Activated T-cell treated with anti-CD3 and anti-CD28 coated beads for 24 hours (primary cell): ENCODE measurements at places on chromosomes 1 and 21.

- DNase-seq, result no peak
Measured at GRCh38 chr1:174967845-174968705, 31.7 kb upstream of the CACYBP start.

DNA sequence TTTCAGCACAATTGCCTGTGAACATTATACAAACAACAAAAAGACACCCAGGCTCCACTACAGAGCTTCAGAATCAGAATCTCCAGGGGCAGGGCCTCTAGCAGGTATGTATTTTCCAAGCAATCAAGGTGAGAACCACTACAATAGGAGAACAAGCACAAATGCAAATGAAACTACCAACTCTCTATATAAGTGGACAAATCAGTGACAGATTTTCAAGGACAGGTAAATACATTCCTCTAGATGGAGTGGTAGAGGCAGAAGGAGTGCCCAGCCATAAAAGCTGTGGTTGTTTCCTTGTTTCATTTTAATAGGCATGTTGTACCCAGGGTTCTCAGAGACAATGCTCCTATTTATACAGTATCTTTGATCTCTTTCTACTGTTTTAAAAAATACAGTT lies 20.1 kb upstream of the CCDC17 start:
- DNase-seq, result no peak

DNA sequence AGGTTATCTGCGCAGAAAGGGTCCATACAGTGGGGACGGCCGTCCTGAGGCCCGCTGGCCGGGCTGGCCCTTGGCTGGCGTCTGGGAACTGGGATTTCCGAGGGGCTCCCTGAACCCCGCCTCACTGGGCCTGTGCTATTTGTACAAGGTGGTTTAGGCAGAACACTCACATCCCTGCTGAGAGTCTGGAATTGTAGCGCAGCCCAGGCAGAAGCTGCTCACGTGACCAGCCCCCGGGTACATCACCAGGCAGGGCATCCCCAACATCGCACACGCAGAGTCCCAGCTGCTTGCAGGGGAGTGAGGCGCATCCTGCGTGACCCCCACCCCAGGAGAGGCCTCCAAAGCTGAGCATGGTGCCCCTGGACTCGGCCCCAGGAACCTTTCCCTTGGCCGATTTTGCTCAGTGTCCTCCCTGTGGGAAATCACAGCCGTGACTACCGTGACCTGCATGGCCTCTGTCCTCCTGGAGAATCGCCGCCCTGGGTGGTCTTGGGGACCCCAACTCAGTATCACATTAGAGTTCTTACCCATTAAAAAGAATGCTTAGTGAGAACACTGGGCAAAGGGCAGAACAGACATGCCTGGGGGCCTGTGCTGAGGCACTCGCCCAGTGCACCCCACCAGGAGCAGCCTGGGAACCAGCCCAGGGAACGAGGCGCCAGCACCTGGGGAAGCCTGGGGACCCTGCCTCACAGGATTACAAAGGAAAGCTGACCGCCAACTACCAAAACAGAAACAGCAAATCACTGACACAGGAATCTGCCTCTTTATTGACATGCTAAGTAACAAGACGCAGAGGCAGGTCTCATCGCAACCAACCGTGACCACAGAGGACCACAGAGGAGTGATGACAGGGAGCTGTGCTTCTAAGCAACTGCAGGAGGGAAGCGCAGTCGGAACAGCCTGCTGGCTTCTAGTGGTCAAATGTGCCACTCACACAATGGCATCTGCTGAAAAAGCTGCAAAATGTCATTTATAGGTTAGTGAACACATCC lies 33.5 kb downstream of the UBE2G2 start:
- DNase-seq, result no peak

- DNase-seq, result no peak
Measured at GRCh38 chr1:62316135-62316534, 3.1 kb downstream of the KANK4 start.

DNA sequence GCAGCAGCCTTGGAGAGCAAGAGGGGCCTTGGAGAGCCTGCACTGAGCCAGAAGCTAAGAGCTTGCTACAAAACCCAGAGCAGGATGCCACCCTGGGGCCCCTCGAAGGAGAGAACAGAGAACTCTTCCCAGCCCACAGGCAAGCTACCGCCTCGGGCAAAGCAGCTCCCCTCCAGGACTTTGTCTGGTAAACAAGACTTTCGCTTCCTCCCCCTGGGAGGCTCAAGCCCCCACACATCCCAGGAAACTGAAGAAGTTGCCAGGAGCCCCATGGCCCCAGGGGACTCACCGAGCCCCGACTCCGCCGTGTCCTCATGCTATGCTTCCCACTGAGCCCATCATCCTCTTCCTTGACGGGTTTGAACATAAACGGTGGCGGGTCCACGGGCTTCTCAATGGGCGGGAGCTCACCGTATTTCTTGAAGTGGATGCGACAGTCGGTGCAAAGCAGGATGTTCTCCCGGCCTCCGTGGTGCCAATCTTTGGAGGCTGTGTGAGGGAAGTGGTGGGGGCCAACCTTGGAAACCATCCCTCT lies 45.9 kb downstream of the SLC45A1 start:
- DNase-seq, result no peak

DNA sequence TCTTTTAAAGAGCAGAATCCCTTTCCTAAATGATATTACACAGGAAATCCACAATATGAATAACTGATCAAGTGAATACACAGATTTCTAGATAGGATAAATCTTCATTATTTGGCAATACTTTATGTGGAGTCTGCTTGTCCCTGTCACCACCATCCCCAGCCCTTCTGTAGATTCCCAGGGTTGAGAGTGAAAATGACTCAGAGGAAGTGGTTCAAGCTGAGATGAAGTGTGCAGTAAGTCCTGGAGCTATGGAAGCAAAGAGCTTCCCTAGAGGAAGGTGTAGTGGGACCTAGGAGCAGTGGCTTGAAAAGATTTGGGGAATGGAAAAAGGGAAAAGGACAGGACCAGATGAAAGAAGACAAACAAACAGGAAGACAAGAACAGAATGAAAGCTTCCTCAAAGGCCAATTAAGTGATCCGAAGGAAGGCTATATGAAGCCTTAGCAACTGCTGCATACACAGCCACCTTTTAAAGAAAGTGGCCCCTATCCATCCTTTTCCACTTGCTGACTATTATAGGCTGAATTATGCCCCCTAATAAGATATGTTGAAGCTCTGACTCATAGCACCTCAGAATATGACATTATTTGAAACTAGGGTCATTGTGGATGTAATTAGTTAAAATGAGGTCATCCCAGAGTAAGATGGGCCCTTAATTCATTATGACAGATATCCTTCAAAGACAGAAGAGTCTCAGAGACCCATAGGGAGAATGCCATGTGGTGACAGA lies 96.5 kb upstream of the CAMK1G start:
- DNase-seq, result no peak

GRCh38 chr1:60036856-60037460 lies 36.6 kb downstream of the C1orf87 start:
- no peak for DNase-seq

GRCh38 chr1:22431965-22432364 lies 19.7 kb upstream of the ZBTB40 start:
- no peak for DNase-seq

DNA sequence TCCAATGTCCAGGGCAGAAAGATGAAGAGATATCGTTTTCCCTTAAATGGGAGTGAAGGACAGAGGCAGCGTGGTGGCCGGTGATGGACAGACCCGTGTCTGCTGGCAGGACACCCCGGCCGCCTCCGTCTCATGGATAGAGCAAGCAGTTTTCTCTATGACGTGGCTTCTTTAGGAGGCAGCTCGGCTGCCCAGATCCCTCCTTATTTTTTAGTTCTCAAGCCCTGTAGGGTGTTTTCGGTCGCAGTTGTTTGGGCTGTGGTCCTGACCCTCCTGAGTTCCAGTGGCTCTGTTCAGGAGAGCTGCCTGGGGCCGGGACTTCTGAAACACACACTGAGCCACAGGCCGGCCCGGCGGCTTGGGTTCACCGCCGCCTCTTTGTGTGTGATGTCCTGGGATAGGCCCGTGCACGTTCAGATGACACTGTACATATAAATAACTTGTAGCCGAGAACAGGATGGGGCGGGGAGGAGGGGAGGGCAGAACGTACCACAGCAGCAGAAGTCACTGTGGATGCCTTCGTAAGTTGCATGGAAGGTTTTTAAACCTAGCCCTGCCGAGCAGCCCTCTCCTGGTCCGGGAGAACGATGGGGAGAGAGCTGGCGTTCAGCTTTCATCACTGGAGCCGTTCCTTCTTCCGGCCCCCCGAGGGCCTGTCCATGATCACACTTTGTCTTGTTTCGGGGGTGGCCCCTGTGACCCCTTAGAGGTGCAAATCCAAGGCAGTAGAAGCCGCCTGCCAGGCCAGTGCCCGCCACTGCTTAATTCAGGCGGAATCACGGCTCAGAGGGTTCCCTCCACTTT lies 65.2 kb downstream of the SIK1 start:
- DNase-seq, result no peak

DNA sequence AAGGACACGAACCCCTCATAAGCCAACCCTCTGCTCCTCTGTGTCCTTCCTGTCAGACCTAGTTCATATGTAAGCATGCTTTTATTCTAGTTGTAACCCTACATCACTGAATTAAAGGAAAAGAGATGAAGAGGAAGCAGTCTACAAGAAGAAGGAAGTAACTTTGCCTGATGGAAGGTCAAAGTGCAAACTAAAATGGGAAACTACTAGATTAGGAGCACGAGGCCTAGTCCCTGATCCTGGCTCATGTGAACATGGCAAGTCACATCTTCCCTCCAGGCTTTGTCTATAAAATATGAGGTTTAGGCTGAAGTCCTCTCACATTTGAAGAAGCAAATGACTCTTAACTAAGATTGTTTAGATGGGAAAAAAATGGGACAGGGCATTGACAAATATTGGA lies 13.2 kb downstream of the ZMYND12 start:
- DNase-seq, result no peak
